ENCODE measurements at places on chromosomes 3 and 15.

DNA sequence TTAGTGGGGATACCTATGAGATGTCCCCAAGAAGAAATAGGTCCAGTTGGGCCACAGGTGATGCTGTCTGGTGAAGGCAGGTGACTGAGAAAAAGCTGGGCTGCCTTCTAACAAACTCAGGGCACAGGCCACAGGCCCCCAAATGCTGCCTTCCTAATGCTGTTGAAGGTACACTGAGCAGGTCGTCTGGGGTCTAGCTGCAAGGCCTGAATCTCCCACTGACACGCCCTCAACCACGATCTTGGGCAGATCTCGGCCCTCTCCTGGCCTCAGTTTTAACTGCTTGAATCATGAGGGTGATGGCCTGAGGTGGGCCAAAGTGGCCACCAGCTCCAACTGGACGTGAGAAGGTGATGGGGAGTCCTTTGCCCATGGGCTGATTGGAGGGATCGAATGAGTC, 2.1 kb upstream of the ACSBG1 start:
- DNase-seq: no peak

GRCh38 chr3:99586701-99587100, 51.7 kb upstream of the COL8A1 start:
- DNase-seq: no peak

DNA sequence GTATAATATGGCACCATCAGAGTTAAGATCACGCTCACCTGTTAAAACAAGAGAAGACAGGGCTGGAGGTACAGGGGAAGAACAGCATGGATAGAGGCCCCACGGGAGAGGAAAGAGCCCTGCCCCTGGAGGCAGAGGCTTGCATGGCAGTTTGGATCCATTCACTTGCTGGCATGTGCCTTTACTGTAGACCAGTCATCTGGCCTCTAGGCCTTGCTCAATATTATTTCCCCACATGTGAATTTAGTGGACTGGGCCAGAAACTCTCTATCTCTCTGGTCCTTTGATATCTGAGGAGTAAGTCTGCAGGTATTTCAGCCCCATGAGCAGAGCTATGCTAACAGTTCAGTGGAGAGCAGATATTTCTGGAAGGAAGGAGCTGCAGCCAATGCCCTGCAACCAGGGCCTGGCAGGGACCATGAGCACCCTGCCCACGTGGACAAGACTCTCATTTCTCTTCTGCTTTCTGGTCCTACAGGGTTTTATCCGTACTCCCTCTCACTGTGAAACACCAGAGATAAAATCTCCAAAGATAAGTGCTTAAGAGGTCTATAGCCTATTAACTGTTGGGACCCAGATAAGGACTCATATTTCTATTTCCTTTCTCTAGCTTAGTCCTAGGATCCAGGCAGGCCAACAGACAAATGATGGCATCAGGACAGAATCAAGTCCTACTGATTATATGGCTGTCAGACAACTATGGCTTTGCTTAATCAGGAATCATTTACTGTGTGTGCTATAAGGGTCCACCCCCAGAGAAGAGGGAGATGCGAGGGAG, 65.0 kb downstream of the CLDN11 start:
- DNase-seq: no peak

- DNase-seq: no peak
Observed at GRCh38 chr3:66435989-66436388, 64.8 kb downstream of the LRIG1 start.
